Mesendoderm (in vitro differentiated cells): ENCODE measurements at places on chromosomes 4 and X.

DNA sequence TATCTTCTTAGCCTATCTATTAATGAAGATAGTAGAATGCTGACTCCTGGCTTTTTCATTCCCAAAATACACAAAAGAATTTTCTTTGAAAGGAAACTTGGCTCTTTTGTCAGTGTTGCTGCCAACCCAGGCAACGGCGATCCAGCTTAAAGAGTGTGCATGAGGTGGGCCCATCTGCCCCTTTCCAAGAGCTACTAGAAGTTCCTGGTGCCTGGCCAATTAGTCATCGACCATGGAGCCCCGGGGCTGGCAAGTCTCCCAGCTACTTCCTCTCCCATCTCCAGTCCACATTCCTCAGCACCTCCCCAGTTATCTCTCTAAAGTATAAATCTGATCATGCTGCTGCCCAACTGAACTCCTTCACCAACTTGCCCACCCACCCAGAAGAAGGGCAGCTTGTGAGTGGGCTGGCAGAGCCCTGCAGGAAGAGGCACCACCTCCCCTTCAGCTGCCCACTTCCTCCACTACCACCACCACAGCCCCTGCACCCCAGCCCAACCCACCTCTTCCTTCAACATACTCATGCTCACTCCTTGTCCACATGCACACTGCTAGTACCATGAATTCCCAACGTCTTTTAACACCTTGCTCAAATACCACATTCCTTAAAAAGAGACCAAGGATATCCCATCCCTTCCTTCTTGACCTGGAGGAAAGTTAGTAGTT is 158.2 kb upstream of the MAP3K15 start:
- DNase-seq: peak; percentile 60

GRCh38 chr4:121877041-121877773 is 6.9 kb upstream of the BBS7 start:
- no peak for DNase-seq

GRCh38 chr4:146338512-146338911 is 124.2 kb downstream of the REELD1 start:
- peak; percentile 25 for DNase-seq

- DNase-seq: no peak
Observed at GRCh38 chr4:1604706-1605205, 79.4 kb downstream of the FAM53A start.

- DNase-seq: peak; percentile 90
Observed at GRCh38 chrX:130024127-130024526, 41.7 kb downstream of the BCORL1 start.

DNA sequence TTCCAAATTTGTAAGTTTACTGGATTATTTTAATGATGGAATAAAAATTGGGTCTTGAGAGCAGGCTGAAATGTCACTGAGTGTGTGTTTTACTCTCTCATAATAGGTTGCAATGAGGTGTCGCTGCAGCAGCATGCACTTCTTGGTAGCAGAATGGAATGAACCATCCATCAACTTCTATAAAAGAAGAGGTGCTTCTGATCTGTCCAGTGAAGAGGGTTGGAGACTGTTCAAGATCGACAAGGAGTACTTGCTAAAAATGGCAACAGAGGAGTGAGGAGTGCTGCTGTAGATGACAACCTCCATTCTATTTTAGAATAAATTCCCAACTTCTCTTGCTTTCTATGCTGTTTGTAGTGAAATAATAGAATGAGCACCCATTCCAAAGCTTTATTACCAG is 2.6 kb downstream of the SAT1 start:
- DNase-seq: no peak

- no peak for DNase-seq
Observed at GRCh38 chrX:131812847-131813825, 210.0 kb upstream of the STK26 start.

- no peak for DNase-seq
Observed at GRCh38 chr4:122876456-122876855, 45.9 kb downstream of the NUDT6 start.

DNA sequence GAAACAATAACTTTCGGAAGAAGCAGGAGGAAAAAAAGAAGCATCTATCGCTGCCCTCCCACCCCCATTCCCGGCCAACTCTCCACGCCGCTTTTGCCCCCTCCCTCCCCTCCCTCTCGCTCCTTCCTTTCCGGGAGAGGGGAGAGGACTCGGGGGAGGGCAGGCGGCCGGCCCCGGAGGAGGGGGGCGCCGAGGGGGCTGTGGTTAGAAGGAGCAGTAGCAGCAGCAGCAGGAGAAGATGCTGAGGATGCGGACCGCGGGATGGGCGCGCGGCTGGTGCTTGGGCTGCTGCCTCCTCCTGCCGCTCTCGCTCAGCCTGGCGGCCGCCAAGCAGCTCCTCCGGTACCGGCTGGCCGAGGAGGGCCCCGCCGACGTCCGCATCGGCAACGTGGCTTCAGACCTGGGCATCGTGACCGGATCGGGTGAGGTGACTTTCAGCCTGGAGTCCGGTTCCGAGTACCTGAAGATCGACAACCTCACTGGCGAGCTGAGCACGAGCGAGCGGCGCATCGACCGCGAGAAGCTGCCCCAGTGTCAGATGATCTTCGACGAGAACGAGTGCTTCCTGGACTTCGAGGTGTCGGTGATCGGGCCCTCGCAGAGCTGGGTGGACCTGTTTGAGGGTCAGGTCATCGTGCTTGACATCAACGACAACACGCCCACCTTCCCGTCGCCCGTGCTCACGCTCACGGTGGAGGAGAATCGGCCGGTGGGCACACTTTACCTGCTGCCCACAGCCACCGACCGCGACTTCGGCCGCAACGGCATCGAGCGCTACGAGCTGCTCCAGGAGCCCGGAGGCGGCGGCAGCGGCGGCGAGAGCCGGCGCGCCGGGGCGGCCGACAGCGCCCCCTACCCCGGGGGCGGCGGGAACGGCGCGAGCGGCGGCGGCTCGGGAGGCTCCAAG is 1.3 kb downstream of the PCDH7 start:
- DNase-seq: peak; percentile 77

DNA sequence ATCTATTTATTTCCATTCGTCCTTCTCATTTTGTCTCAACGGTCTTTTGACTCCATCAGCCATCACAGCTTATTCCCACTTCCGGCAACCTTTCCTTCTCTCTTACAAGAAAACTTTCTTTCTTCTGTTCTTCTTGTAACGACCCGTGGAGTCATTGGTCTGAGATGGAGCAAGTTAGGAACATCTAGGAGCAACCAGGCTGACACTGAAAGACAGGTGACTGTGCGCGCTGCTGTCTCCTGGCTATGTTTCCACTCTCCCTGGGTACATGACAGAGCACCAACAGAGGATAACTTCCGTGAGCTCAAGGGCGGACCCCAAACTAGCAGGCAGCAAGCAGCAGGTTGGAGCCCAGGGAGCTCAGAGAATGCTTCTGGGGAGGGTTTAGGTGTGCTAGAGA is 2.5 kb downstream of the FGF5 start:
- DNase-seq: no peak

DNA sequence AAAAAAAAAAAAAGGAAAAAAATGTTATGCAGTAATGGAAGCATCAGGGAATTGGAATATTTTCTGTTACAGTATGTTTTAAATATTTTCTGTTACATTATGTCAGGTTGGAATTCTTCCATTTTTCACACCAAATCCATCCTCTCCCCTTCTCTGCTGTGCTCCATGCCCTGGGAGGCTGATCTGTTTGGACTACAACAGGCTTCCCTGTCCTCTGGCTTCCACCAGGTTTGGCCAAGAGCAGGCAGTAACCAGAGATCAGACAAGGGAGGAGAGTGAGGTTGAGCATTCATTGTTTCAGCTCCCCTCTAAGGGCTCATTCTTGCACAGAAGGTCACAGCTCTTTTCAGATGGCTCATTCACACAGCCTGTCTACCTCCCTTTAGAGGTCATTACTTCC is 11.7 kb upstream of the TMEM184C start:
- no peak for DNase-seq

DNA sequence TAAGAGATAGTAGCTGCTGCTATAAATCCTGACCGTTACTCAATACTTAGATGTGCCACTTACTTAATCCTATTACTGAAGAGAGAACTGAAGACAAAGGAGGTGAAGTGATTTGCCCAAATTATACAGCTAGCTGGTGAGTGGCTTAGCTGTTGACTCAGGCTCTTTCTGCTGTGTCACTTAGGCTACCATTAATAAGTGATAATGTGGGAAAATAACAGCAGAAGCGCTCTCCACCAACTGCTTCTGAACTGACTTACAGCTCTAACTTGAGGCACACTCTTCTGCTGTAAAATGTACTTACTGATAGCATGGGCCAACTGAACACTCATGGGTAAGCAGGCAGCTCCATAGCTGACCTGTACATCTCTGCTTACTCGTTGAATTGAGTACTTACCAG is 7.5 kb upstream of the KLHL5 start:
- no peak for DNase-seq

DNA sequence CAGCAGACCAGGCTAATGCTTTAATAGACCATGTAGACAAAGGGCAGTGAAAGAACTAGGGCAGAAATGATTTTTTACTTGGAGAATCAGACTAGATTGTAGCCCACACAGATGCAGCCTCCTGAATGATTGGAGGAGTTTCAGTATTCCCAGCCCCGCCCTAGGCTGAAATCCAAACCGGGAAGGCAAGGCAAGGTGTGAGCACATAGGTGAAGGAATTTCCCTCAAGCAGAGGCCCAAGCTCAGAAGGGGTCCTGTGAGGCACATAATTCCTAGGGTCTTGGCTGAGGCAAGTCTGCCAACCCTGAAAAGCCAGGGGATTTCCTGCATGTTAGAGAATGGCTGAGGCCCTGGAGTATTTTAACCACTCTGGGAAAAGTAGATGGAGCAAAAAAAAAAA is 56.4 kb upstream of the PAK3 start:
- no peak for DNase-seq

- DNase-seq: no peak
Observed at GRCh38 chrX:39487166-39487968, 610.4 kb downstream of the BCOR start.

DNA sequence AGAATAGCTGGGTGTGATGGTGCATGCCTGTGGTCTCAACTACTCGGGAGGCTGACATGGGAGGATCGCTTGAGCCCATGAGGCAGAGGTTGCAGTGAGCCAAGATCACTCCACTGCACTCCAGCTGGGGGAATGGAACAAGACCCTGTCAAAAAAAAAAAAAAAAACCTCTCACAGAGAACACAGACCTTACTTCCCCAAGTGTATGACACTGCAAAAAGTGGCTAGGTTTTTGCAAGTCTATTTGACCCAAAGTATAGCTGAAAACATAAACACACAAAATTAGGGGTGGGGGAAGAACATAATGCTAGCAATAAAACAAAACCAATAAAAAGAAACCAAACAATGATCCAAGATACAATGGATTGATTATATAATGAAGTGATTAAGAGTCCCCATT is 6.7 kb downstream of the LAMP2 start:
- no peak for DNase-seq

DNA sequence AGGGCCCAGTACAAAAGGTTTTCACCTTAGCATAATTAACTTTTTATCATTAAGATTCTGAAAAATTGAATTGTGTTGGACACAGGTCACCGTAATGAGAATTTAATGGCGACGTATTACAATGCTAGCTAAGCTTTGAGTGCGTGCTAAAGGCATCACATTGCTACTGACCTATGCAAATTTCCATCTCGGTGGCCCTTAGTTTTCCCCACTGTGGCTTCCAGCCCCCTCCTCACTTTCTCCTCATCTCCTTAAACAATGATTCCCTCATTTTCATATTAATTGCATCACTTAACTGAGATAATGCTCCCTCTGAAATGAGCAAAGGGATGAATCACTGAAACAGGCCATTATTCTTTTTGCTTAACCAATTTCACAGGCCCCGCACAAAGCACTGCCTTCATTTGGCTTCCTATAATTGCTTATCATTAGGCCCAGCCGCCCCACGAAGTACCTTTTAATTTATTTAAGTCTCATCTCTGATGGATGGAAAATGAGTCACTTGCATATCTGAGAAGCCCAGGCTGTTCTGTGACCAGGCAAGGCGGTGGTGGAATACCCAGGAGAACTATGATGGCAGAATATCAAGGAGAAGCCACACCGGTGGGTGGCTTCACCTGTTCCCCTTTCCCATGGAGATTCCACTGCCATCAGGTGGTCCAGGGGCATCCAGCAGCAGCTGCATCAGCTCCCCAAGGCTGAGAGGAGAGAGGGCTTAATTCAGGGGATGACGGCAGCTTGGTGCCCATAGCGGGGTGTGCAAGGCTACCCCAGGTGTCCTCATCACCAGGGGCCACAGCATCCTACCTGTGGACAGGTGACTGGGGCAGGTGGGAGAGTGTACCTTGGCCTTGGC is 223.8 kb upstream of the BOD1L1 start:
- no peak for DNase-seq

DNA sequence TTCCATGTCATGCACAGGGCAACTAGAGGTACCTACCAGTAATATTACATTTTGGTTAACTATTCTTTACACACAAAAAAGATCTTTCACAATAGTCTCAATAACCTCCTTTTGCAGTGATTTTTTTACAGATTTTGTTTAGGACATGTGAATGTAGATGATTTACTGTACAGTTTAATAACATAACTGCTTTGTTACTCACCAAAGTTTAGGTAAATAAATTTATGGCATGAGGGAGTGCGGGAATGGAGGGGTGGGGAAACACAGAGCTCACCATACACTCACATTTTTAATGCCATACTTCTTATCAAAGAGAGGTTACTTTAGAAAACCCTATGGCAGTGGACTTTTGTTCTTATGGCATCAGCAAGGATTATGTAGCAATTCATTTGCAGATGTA is 93.1 kb upstream of the TEX13A start:
- no peak for DNase-seq

- DNase-seq: no peak
Observed at GRCh38 chr4:126761947-126762662, 870.7 kb upstream of the INTU start.

GRCh38 chr4:186728631-186729271 is 5.1 kb upstream of the FAT1 start:
- DNase-seq: peak; percentile 54

GRCh38 chr4:149409555-149409962 is 406.1 kb downstream of the IQCM start:
- no peak for DNase-seq

- no peak for DNase-seq
Observed at GRCh38 chr4:151652841-151653547, 107.8 kb downstream of the GATB start.

DNA sequence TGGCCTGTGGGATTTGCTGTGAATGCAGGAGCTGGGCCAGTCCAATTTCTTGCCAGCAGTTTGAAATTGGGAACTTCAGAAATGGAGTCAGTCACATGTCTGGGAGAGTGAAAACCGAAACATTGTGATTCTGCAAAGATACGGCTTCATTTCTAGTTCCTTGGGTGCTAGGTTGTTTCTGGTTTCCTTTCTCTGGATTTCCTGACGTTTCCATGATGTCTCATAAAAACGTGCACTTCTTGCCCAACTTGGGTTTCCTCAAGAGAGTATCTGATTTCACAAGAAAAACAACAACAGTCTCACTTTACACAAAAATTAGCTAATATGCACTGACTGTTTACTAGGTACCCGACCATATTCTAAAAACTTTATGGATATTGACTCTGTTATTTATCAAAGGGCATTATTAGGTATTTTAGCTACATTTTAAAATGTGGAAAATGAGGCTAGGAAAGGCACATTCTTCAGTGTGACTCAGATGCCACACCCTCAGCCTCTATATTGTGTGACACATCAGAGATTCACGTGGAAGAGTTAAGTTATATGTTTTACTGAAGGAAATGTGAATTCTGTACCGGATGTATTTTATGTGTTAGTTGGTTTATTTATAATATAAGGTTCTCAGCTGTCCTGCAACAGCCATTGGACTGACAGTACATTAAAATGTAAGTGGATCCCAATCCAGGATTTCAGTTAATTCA is 225.0 kb upstream of the PUDP start:
- DNase-seq: no peak

- DNase-seq: peak; percentile 34
Observed at GRCh38 chr4:184653650-184654049, 4.1 kb downstream of the PRIMPOL start.

- DNase-seq: no peak
Observed at GRCh38 chr4:41763729-41764128, 15.2 kb upstream of the PHOX2B start.
